Posterior vena cava (tissue), 2 donors: ENCODE measurements at places on chromosomes 4 and X.

- DNase-seq: no peak
Measured at GRCh38 chr4:10100734-10101216, 15.8 kb downstream of the WDR1 start.

DNA sequence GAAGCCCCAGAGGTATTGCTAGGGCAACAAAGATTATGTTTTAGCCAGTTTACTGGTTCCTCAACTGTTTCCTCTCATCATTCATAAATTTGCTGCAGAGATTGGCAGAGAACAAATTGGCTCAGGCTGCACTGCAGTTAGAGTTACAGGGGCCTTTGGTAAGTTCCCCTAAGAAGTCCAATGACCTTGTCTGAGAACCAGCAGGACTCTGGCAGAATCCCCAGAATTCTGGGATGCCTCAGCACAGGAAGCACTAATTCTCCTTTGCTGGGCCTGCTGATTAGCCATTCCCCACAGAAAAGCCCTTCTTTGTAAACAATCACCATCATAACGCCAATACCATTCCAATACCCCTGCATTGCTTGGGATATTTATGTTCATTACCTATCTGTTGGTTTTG lies 151.3 kb downstream of the USP46 start:
- no peak for DNase-seq

GRCh38 chr4:71026086-71026485 lies 32.6 kb downstream of the DCK start:
- DNase-seq: no peak

GRCh38 chr4:88967883-88968331 lies 89.1 kb downstream of the FAM13A start:
- DNase-seq: no peak

DNA sequence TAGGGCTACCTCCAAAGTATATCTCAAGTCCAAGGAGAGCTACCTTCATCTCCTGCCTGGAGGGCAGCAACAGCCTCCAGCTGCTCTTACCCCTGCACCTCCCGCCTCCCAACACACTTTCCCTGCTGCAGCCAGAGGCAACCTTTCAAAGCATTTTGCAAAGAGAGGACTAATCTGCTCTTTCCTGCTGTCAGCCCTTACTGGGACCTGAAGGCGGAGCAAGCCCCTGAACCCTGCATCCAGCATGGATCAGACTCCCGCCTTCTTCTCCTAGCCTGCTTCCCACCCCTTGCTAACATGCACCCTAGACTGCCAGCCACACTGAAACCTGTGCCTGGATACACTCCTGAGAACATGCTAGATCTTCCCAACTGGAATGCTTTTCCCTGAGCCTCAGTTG lies 37.7 kb upstream of the VMA21 start:
- DNase-seq: no peak

- DNase-seq: no peak
Measured at GRCh38 chr4:53764761-53765490, 173.6 kb upstream of the LNX1 start.

DNA sequence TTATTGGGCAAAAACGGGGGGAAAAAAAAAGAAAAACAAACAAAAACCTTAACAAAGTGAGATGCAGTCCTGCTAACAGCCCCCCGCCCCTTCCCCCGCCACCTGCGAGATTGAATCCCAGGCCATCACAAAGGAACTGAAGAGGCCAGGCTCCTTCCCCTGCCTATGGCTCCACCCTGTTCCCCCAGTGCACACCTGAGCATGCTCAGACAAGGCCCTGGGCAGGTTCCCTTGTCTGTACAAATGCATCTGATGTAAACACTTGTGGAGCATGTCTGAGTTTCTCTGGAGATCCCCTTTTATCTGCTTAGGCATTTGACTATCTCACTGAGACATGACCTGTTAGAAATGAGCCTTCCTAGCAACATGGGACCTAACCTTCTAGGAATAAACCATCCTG lies 983.7 kb upstream of the PABPC4L start:
- DNase-seq: no peak

DNA sequence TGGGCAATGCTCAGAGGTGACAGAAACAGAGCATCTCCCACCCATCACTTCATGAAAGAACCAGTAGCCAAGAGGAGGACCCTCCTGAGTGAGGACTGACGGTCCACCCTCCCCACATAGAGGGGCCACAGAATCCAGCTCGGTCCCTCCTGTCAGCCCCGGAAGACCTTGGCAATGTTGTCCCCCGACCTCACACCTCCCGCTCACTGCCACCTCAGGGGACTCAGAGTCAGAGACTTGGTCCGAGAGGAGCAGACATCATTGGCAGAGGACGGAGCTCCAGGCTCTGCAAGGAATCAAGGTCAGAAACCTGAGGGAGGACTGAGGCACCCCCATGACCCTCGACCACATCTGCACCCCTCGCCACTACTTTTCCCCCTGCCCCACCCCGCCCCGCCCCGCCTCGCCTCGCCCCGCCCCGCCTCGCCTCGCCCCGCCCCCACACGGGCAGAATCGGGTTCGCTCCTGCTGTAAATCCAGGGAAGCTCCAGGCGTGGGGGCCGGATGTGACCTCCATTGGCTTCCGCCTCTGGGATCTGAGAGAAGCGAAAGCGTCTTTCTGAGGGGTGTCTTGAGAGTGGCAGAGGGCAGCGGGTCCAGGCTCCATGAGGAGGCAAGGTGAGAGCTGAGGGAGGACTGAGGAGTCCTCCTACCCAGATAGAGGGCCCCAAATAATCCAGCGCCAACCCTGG lies at the start of gene MAGEA11:
TSS of gene MAGEA11 (plus strand) at position 516 of the 692 bp plus-strand sequence. CDS start 1,100 bp downstream, outside the sequence.
- no peak for DNase-seq

GRCh38 chr4:108919226-108919893 lies 156.5 kb upstream of the ETNPPL start:
- DNase-seq: no peak

- no peak for DNase-seq
Measured at GRCh38 chr4:185730387-185730786, 81.6 kb downstream of the SORBS2 start.

DNA sequence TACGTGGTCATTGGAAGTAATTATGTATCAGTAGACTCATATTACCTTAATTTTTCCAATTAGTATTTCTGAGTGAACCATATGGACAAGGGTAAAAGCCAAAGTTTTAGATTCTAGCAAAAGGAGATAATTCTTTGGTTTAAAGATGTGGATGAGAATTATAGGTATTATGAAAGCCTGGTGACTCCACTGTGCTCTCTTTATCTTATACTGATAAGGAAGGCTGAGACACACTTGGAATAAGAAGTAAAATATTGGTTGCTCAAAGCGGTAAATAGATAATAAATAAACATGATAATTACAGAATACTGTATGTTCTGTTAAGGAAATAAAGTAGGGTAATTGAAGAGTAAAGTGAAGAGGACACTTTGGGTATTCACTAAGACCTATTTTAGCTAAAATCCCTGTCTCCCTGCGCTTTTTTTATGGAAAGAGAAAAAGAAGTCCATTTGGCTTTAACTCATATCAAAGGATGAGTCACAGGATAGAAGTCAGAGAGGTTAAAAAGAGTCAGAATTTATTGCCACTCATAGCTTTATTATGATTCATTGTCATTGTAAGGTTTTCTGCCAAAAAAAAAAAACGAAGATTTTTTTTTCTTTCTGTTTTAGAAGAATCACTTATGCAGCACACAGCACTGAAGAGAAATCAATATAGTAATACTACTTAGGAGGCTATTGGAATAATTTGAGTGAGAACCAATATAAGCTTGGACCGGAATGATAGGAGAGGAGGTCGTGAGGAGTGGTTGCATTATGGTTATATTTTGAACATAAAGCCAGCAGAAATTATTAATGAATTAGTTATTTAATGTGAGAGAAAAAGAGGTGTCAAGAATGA lies 2463.1 kb downstream of the ARAP2 start:
- DNase-seq: no peak

GRCh38 chr4:77861495-77861894 lies 1.1 kb upstream of the MRPL1 start:
- DNase-seq: no peak
